Breast epithelium (tissue), 4 donors: ENCODE measurements at places on chromosomes 7 and 10. TPM values are rescaled to one million over a fixed set of nuclear protein-coding genes. Genes with fewer than 3 reads are reported as not detected.

Gene WNT8B
- total RNA-seq: not detected

DNA sequence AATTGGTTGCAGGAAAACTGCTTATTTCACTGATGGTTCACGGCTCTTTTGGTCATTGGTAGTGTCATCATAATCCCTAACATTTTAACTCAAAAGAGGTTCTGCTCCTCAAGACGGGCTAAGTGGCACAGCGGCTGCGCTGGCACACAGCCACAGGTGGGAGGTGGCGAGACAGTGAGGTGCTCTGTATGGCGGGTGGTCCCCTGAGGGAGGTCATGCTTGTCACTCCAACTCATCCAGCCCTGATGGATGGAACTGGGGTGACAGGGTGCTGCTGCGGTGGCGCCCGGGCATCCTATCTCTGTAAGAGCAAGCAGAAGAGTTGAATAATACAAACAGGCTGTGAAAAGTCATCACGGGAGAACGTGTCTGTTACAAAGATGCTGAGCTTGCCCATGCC lies 370.2 kb downstream of the SFMBT2 start:
- H3K27me3 ChIP-seq: no peaks in the 10 kb centered on the region
- no peak overlapping the region for H3K27ac ChIP-seq
- no peaks in the 10 kb centered on the region for H3K4me1 ChIP-seq
- no peaks in the 10 kb centered on the region for H3K36me3 ChIP-seq
- DNase-seq: no peak

GRCh38 chr10:125164421-125164820 lies 4.1 kb upstream of the CTBP2 start:
- no peak overlapping the region for H3K4me3 ChIP-seq
- no peak overlapping the region for H3K27ac ChIP-seq
- no peaks in the 10 kb centered on the region for H3K27me3 ChIP-seq
- no peaks in the 10 kb centered on the region for H3K4me1 ChIP-seq

Gene IL15RA
- total RNA-seq: 15.1 TPM

Gene VAX1
- not detected for total RNA-seq

Gene MYL10
- total RNA-seq: not detected

Gene GBX1
- not detected for total RNA-seq

Gene PUS7
- total RNA-seq: 19.5 TPM

GRCh38 chr10:47043928-47044538 lies 132.8 kb downstream of the PTPN20 start:
- H3K4me3 ChIP-seq: no peak overlapping the region
- no peak for DNase-seq
- no peak overlapping the region for H3K27ac ChIP-seq
- H3K27me3 ChIP-seq: no peaks in the 10 kb centered on the region
- no peaks in the 10 kb centered on the region for H3K4me1 ChIP-seq

GRCh38 chr7:47968847-47969774 lies 10.3 kb downstream of the HUS1 start:
- H3K27me3 ChIP-seq: no peaks in the 10 kb centered on the region
- no peaks in the 10 kb centered on the region for H3K4me1 ChIP-seq
- no peak overlapping the region for H3K4me3 ChIP-seq
- no peak for DNase-seq

DNA sequence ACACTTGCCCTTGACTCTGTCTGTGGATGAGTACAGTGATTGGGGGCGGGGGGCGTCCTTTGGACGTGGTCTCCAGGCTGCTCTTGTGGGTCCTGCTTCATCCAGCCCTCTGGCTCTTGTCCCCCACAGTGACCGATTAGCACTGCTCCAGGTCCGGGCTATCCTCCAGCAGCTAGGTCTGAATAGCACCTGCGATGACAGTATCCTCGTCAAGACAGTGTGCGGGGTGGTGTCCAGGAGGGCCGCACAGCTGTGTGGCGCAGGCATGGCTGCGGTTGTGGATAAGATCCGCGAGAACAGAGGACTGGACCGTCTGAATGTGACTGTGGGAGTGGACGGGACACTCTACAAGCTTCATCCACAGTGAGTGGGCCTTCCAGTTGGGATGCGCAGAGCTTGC lies 18.3 kb downstream of the TACR2 start:
- no peak overlapping the region for H3K4me3 ChIP-seq
- peaks cover 8% of the 10 kb centered on the region for H3K36me3 ChIP-seq
- H3K4me1 ChIP-seq: no peaks in the 10 kb centered on the region

DNA sequence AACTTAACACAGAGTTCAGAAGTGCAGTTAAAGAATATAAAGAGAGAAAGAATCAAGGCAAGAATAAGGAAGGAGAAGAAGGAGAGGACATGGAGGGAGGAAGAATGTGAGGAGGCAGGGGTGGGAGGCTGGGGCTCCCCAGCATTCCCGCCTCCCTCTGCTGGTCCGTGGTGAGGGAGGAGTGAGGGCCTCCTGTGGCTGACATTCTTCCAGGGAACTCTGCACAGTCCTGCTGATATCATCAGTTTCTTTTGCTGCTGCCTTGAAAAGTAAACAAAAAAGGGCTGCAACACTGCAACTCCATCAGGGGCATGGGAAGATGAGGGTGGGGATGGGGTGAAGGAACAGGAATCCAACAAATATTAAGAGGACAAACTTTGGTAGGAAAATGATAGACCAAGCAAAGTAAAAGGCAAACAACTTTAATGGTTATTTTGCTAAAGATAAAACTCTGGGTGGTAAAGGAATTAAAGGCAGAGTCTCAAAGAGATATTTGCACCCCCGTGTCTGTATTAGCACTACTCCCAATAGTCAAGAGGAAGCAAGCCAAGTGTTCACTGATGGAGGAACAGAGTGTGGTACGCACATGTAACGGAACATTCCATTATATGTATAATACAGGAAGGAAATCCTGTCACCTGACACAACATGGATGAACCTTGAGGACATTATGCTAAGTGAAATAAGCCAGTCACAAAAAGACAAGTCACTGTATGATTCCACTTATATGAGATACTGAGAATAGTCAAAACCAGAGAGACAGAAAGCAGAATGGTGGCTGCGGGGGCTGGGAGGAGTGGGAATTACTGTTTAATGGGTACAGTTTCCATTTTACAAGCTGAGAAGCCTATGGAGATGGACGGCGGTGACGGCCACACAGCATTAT lies 8.0 kb upstream of the SPOCK2 start:
- no peaks in the 10 kb centered on the region for H3K36me3 ChIP-seq
- H3K4me1 ChIP-seq: no peaks in the 10 kb centered on the region
- no peak for DNase-seq
- no peaks in the 10 kb centered on the region for H3K27me3 ChIP-seq
- no peak overlapping the region for H3K27ac ChIP-seq

- no peak overlapping the region for H3K27ac ChIP-seq
- H3K36me3 ChIP-seq: no peaks in the 10 kb centered on the region
- H3K4me1 ChIP-seq: no peaks in the 10 kb centered on the region
- H3K27me3 ChIP-seq: no peaks in the 10 kb centered on the region
- H3K4me3 ChIP-seq: no peak overlapping the region
Observed at GRCh38 chr7:144454256-144455039, 51.0 kb upstream of the NOBOX start.

Gene PDE1C
- 3.2 TPM for total RNA-seq

- H3K27ac ChIP-seq: no peak overlapping the region
- H3K4me3 ChIP-seq: no peak overlapping the region
- no peaks in the 10 kb centered on the region for H3K36me3 ChIP-seq
- H3K27me3 ChIP-seq: no peaks in the 10 kb centered on the region
- H3K4me1 ChIP-seq: no peaks in the 10 kb centered on the region
Observed at GRCh38 chr7:116986611-116987565, 33.6 kb downstream of the ST7 start.

Gene WIPF3
- 0.16 TPM for total RNA-seq

- H3K4me3 ChIP-seq: no peak overlapping the region
- no peaks in the 10 kb centered on the region for H3K36me3 ChIP-seq
- no peaks in the 10 kb centered on the region for H3K27me3 ChIP-seq
- H3K27ac ChIP-seq: no peak overlapping the region
Observed at GRCh38 chr7:102080434-102081243, 206.0 kb upstream of the SH2B2 start.

GRCh38 chr7:71904484-71904883 lies 507.7 kb downstream of the CALN1 start:
- H3K27ac ChIP-seq: no peak overlapping the region
- no peak overlapping the region for H3K4me3 ChIP-seq
- no peaks in the 10 kb centered on the region for H3K36me3 ChIP-seq
- no peaks in the 10 kb centered on the region for H3K4me1 ChIP-seq

- H3K4me3 ChIP-seq: no peak overlapping the region
- H3K27ac ChIP-seq: no peak overlapping the region
- no peaks in the 10 kb centered on the region for H3K4me1 ChIP-seq
- H3K36me3 ChIP-seq: no peaks in the 10 kb centered on the region
- no peaks in the 10 kb centered on the region for H3K27me3 ChIP-seq
- DNase-seq: no peak
Observed at GRCh38 chr10:86218842-86219241, 147.8 kb downstream of the GRID1 start.

- no peaks in the 10 kb centered on the region for H3K36me3 ChIP-seq
- no peak for DNase-seq
- no peaks in the 10 kb centered on the region for H3K4me1 ChIP-seq
- no peaks in the 10 kb centered on the region for H3K27me3 ChIP-seq
Observed at GRCh38 chr10:104406715-104407650, 53.4 kb downstream of the CFAP58 start.

DNA sequence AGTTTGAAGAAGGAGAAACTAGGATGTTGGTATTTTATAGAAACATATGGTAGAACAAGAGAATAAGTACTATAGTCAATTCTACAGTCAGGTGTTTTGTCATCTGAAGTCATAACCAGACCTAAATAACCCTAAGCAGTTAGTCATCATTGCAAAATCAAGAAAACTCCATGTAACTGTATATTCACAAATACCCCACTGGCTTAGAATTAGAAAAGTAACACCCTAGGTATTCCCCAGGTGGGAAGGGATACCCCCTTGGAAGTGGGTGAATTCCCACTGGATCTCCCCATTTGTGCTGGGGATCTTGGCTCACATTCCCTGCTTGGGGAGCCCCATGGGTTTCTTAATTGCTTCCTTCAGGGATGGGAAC lies 45.9 kb upstream of the ITGB8 start:
- H3K36me3 ChIP-seq: no peaks in the 10 kb centered on the region
- H3K4me1 ChIP-seq: no peaks in the 10 kb centered on the region
- no peak overlapping the region for H3K4me3 ChIP-seq
- no peaks in the 10 kb centered on the region for H3K27me3 ChIP-seq

Gene GRB10
- total RNA-seq: 56.8 TPM

DNA sequence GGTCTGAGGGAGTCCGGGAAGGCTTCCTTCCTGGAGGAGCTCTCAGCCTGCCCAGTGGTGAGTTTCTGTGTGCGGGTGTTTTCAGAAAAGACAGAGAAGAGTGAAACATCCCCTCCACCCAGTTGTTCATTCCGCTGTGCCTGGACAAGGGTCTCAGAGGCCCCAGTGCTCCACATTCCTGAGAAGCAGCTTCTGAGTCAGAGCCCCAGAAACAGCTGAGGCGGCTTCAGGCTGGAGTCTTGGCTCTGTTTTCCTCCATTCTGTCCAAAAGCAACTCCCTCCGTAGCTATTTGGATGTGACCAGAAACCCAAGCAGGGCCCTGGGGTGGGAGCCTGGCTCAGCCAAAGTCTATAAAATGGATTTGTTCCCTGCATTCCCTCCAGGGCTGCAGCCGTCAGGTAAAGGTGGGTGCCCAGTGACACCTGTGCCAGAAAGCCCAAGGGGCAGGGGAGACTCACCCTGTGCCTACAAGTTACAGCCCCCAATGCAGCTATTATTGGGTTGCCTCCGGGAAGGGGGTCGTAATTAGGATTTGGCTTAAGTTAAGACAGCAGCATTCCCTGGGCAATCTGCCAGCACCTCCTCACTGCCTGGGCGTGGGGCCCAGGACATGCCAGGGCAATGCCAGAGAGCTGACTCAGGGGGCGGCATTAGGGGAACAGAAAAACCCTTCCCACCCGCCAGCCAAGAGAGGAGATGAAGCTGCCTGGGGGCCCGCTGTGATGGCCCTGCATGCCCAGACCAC lies 13.1 kb upstream of the CAMK2G start:
- H3K4me1 ChIP-seq: peaks cover 21% of the 10 kb centered on the region
- DNase-seq: peak; percentile 84
- H3K27me3 ChIP-seq: no peaks in the 10 kb centered on the region
- H3K27ac ChIP-seq: peak overlapping the region; percentile 90
- peak overlapping the region; percentile 21 for H3K4me3 ChIP-seq
- no peaks in the 10 kb centered on the region for H3K36me3 ChIP-seq

Gene WDFY4
- 2.3 TPM for total RNA-seq

DNA sequence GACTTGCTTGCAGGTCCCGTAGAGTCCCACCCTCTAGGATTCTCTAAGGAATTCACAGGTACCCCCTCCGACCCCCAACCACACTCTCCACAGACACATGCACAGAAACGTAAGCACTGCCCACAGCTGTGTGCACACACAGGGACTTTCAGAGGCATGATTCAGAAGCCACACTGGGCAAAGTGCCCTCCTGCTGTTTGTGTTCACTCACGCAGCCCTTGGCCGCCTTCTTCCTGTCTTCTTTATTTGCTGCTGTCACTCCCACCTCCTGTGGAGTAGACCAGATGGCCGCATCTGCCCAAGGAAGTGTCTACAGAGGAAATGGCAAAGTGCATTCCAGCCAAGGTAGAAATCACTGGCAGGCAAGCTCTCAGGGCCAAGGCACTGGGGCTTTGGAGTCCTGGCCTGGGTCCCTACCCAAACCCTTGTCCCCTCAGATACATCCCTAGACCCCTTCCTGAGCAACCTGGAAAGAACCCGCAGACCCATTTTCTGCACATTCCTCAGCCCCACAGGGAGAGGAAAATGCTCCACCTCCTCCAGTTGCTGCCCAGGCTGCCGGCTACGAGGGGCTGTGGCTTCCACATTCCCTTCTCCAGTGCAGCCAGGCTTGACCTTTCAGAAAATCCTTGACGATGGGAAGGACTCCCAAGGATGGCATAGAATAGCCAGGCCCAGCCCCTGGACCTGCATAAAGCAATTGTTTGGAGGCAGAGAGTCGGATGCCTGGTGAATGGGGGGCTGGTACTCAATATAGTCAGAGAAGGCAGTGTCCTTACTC lies 21.6 kb upstream of the GIMAP8 start:
- DNase-seq: peak; percentile 76
- no peaks in the 10 kb centered on the region for H3K27me3 ChIP-seq
- no peak overlapping the region for H3K27ac ChIP-seq
- H3K36me3 ChIP-seq: no peaks in the 10 kb centered on the region

Gene MMD2
- total RNA-seq: not detected

GRCh38 chr10:75395066-75395931 lies 6.3 kb downstream of the ZNF503 start:
- DNase-seq: no peak
- peak overlapping the region; percentile 94 for H3K27ac ChIP-seq
- no peaks in the 10 kb centered on the region for H3K36me3 ChIP-seq

DNA sequence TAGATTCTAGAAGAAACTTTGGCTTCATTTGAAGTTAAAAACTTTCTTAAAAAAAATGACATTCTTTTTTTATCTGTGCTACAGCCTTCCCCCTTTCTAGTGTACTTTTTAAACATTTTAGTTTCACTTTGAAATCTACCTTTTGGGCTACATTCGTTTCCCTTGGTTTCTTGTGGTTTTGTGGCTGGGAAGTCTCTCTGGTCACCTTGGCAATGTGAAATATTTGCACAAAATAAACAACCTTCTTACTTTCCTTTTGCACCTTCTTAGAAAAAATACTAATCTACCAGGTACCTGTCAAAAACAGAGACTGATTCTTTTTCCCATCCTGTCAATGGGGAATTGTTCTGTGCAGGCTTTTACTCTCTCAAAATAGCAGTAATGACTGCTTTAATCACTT lies 350.2 kb downstream of the GATA3 start:
- peak overlapping the region; percentile 13 for H3K4me3 ChIP-seq
- DNase-seq: no peak
